Esophagus squamous epithelium (tissue), 5 donors: ENCODE measurements at places on chromosomes 2 and 18.

DNA sequence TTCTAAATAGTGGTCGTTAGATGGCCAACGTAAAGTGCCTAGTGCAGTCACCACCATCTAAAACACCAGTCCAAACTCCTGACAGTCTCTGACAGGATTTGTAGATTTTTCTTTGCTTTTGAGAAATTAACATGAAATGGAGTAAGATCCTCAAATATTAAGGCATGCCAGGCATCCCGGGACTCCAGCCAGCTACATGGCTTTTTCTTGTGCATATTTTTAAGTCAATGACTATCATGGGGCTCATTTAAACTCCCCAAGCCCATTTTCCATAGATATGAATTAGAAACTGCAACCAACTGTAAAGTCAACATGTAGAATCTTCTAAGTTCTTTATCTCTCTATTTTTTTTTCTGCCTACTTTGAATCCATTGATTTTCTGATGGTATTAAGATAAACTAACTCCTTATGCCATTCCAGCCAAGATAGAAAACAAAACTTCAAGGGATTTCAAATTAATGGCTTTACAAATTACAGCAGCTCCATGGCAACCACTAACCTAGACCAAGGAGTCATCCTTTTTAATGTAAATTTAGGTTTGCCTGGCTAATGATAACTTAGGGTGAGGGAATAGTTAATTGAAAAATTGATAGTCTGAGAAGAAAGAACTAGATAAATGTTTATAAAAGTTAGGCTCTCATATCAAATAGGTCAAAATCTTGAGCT, 764.1 kb upstream of the NXPH2 start:
- no peak for DNase-seq

DNA sequence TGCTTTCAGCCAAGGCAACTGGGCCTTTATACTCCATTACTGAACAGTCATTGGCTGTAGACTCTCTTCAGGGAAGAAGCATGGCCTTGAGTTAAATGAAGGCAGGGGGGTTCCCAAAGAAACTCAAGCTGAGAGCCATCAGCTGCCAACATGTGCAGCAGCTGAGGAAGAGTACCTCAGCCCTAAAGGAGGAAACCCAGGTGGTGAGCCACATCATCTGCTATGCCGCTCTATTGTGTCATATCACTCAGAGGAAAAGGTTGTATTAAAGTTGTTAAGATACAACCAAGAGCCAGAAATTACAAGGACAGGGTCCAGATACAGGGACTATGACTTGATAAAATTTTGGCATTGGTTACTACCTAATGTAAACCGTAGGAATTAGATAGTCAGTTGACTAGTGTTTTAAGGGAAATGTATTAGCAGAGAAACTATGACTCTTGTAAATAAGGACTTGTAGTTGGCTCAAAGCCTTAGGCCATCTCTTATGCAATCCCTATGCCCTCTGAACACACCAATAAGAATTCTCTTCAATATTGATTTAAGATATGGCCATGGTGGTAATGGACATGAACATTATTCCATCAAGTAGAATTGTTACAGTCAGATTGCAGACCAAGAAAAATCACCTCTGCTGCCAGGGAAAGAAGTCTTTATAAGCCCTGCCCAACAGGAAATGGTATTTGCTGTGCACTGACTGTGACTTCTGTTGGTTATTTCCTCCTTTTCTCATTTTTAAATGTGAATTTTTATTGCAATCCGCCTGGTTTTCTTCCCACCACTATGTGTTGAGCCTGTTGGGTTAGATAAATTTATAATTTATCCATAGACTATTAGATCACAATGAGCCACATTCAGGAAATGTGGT, 9.2 kb upstream of the LRPPRC start:
- no peak for DNase-seq

GRCh38 chr2:173858291-173858731, 106.9 kb downstream of the SP3 start:
- DNase-seq: no peak

DNA sequence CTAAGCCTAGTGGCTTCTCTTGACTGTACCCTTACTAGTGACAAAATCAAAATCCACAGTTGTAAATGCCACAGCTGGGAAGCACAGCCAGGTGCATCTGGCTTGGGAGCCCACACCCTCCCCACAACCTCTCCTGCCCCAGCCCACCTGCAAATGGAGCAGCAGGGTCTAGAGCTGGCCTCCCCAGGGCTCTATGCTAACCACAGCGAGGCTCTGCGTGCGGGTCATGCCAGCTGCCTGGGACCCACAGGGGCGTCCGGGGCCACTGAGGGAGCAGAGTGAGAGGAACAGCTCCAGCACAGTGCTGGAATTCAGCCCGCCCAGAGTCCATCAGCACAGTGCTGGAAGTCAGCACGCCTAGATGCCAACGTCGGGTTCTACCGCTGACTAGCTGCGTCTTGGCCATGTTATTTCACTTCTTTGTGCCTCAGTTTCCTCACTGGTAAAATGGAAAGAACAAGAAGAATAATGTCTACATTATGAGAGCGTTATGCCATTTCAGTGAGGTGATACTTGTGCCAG, 109.1 kb upstream of the ID2 start:
- no peak for DNase-seq

GRCh38 chr2:151668737-151669136, 65.5 kb downstream of the NEB start:
- DNase-seq: no peak

DNA sequence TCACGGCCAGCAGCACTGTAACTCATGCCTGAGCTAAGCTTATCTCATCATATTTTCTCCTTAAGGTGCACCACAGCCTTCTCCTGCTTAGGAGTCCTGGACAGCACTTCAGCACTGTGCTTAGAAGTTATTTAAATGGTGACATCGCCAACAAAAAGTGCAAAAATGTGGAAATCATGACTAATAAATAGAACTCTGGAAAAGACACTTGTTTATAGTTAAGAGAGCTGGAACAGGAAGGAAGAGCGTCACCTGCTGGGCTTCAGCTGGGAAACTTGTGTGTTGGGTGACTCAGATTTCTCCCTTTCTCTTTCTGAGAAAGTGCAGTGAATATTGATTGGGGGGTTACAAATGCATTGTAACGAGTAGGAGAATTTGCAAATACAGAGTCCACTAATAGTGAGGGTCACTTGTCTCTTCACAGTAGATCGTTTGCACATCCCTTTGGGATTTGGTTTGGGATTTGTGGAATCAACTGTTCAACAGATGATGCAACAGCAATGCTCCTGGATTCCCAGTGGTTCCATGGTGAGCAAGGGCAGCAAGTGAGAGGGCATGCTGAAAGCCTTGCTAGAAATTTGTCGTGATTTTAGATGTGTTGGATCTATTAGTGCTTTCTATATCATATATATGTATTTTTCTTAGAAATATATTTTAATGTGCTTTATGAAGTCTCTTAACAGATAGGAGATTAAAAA, 84.2 kb downstream of the DOK6 start:
- no peak for DNase-seq

- DNase-seq: no peak
Measured at GRCh38 chr2:145141981-145142380, 622.1 kb upstream of the ZEB2 start.

- no peak for DNase-seq
Measured at GRCh38 chr2:68475110-68475509, 7.7 kb downstream of the APLF start.

- no peak for DNase-seq
Measured at GRCh38 chr18:79600596-79600995, 79.0 kb upstream of the CTDP1 start.

DNA sequence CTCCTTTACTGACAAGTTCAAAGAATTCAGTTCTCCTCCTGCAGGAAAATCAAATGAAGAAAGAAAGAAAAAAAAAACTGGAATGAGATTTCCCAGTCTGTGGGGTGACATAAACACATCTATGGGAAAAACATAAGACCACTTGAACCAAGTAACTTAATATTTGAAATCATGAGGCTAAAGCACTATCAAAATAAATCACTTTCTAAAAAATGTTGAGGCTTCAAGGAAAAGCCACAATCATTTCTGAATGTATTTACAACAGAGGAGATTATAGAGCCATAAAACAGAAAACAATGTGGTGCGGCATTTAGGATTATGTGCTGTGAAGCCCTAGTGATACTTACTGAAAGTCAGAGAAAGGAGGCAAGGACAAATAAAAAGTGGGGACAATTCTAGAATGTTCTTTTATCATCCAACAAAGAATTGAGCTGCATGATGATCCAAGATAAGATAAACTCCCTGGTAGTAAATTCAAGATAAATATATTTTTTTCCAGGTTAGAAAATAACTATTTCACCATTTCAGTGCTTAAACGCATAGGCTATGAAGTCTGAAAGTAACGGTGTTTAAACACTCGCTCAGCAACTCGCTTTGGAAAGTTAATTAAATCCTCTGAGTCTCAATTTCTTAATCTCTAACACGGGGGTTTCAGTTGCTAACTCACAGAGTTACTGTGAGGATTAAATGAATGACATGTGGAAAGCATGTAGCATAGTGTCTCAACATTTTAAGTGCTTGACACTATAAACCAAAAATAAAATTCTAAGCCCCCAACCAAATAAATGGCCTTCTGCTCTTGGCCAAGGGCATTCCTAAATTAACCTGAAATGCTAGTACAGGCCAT, 288.5 kb downstream of the AGPS start:
- no peak for DNase-seq

DNA sequence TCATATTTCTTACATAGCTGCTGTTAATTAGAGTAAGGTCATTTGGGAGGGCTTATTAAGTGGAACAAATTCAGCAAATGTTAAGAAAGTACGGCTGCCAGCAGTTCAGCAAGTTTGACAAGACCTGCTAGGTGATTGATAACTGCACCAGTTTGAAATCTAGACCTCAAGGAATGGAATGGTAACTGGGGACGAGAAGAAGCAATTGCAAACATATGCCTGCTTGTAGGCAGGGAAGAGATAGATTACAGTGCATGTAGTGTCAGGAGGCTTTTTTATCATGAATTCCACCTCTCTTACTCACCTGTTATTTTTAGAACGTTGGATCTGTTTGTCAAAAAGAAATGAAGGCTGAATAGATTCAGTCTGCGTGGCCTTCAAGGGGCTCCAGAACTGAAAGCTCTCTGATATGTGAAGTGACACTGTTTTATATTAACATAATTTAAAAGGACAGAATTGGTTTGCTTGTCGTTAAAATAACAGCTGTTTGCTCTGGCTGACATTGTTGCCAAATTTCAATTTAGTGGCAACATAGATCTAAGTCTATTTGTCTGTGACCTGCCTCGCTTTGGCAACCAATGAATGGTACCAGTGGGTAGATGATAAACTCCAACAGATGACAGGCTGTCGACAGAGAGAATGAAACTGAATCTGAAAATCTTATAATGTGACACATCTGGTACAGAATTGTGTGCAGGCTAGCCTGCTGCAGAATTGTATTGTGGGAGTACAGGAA, 199.3 kb downstream of the ZNF407 start:
- no peak for DNase-seq

- no peak for DNase-seq
Measured at GRCh38 chr2:216519154-216519762, 20.6 kb downstream of the RPL37A start.

DNA sequence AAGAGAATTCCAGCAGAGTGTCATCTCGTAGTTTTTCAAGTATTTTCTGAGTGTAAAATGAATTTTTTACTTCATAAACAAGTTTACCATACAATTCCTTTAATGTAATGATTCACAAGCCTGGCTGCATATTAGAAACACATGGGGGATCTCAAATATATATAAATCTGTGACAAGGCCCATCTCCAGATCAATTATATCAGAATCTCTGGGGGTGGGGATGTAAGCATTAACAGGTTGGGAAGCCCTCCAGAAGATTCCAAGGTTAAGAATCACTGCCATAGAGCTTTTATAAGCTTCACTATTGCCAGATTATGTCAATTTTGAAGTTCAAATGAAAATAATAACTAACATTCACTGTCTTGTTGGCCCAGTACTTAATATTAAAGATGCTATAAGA, 111.2 kb downstream of the BAZ2B start:
- DNase-seq: no peak

- no peak for DNase-seq
Measured at GRCh38 chr2:24328010-24328409, 32.3 kb downstream of the ITSN2 start.

DNA sequence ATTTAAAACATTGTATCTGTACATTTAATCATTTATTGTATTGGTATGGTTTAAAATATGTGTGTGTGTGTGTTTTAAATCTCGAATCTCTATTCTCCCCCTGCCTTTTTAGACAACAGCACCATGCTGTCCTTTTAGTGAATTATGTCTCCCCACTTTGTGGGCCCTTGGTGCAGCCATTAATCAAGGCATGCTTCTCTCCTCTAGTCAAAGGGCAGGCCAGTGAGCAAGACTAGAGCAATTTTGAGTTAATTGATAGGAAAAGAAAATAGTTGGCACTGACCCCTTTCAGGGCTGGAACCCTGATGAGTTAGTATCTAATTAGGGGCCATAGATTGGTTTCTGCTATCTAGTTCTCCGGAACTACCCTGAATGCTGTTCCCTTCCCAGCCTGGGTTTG, 111.0 kb downstream of the MAIP1 start:
- DNase-seq: no peak

DNA sequence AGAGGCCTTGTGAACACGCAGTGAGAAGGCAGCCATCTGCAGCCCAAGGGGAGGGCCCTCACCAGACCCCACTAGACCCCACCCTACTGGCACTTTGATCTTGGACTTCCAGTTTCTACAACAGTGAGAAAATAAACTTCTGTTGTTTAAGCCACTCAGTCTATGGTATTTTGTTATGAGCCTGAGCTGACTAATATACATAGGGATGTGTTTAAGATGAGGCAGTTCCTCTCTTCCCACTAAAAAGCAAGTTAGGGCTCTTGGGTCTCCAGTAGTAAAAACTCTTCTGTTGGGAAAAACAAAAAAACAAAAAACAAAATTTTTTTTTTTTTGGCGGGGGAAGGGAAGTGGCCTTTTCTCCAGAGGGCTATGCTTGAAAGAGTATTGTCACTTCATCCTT, 233.2 kb upstream of the SMAD7 start:
- no peak for DNase-seq

GRCh38 chr18:58544616-58545337, 84.1 kb downstream of the ALPK2 start:
- DNase-seq: no peak

DNA sequence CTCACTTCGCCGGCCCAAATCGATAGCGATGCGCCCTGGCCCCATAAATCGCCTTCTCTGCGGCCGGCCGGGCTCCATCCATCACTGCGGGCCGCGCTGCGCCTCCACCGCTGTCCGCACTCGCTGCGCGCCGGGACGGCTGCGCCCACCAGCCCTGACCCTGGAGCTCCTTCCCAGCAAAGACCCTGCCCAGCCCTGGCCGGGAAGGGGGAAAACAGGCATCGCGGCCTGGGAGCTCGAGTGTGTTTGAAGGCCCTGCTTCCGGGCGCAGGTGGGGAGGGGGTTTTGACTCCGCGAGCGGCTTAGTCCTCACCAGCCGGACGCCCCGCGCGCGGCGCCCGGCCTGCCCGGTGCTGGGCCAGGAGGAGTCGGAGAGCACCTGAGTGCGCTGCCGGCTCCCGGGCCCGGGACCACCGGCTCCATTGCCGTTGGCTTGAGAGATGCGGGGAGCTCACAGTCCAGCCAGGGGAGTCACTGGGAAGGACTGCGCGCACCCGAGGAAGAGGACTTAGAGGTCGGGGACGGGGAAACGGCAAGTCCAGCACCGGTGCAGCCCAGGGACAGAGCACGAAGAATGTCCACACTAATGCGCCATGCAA, 1.1 kb downstream of the PAX8 start:
- no peak for DNase-seq
